ENCODE measurements at places on chromosomes 12 and 14.
A peak's percentile ranks its signal among the peaks of the same experiment; 100 is the strongest.

DNA sequence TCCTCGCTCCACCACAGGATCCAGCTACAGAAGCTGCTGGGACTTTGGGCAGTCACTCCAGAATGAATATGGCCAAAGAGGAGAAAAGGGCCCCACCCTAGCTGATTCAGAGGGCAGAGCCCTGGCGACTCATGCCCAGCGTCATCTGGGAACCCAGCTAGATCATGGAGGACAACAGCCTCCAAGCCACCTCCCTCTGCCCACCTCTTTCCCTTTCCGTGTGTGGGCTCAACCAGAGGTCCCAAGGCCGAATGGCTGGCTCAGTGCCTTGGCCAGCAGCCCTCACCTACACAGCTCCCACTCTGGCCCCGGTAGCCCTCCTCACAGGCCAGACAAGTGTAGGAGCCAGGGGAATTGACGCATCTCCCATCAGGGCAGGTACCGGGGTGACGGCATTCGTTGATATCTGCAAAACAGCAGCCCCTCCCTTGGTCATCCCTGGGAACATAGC, 17.4 kb downstream of the ISCA2 start:
- no peak overlapping the region for H3K27ac ChIP-seq
- H3K4me3 ChIP-seq: no peak overlapping the region
- peaks cover 18% of the 10 kb centered on the region for H3K27me3 ChIP-seq

- no peak overlapping the region for H3K27ac ChIP-seq
- no peak overlapping the region for H3K4me3 ChIP-seq
- no peak for DNase-seq
- H3K36me3 ChIP-seq: peaks cover 1% of the 10 kb centered on the region
Measured at GRCh38 chr12:120490325-120490724, 5.6 kb upstream of the DYNLL1 start.

- no peak overlapping the region for H3K4me3 ChIP-seq
- H3K36me3 ChIP-seq: no peaks in the 10 kb centered on the region
- H3K4me1 ChIP-seq: peaks cover 4% of the 10 kb centered on the region
- H3K27ac ChIP-seq: no peak overlapping the region
- peak; percentile 43 for DNase-seq
Measured at GRCh38 chr14:99628887-99629618, 15.9 kb upstream of the HHIPL1 start.

DNA sequence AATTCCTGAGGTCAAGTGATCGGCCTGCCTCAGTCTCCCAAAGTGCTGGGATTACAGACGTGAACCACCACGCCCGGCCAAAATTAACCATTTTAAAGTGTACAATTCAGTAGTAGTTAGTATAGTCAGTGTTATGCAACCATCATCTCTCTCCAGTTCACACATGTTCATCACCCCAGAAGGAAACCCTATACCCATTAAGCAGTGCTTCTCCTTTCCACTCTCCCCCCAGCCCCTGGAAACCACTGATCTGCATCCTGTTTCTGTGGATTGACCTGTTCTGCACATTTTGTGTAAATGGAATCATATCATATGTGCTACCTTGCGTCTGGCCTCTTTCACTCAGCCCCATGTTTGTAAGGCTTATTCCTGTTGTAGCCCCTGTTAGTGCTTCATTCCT, 52.2 kb downstream of the PHETA1 start:
- no peaks in the 10 kb centered on the region for H3K36me3 ChIP-seq
- peaks cover 7% of the 10 kb centered on the region for H3K4me1 ChIP-seq
- H3K27me3 ChIP-seq: peaks cover 4% of the 10 kb centered on the region
- DNase-seq: no peak
- no peak overlapping the region for H3K27ac ChIP-seq

GRCh38 chr12:32163596-32163995, 56.9 kb downstream of the BICD1 start:
- H3K27ac ChIP-seq: no peak overlapping the region
- H3K4me3 ChIP-seq: no peak overlapping the region
- H3K4me1 ChIP-seq: no peaks in the 10 kb centered on the region
- no peaks in the 10 kb centered on the region for H3K27me3 ChIP-seq
- no peaks in the 10 kb centered on the region for H3K36me3 ChIP-seq

- peak overlapping the region; percentile 83 for H3K4me3 ChIP-seq
- peaks cover 65% of the 10 kb centered on the region for H3K4me1 ChIP-seq
- H3K27ac ChIP-seq: peak overlapping the region; percentile 99
- H3K36me3 ChIP-seq: peaks cover 2% of the 10 kb centered on the region
- DNase-seq: no peak
Measured at GRCh38 chr14:49972131-49972671, 79.3 kb downstream of the ARF6 start.

DNA sequence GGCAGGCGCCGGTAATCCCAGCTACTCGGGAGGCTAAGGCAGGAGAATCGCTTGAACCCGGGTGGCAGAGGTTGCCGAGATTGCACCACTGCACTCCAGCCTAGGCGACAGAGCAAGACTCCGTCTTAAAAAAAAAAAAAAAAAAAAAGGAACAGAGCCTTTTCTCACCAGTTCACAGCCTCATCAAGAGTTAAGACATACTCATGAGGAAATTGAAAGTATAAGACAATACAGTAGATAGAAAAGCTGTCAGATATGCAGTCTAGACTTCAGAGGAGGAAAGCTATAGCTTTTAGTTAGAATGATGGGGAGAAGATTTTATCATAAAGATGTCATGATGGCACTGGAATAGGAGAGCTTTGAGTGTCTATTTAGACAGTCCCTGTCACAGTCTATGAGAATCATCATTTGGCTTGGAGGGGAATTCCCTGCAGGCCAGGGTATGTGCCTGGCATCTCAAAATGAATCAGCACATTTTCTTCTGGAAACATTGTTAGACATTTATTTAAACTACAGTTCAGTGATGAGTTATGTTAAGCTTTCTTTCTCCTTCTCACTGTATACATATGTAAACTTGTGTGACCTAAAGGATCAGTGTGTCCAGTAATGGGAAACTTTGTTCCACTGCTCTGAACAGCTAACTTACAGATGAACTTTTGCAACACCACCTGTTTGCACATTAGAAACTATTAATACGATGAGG, 2.9 kb upstream of the RAB35 start:
- peak overlapping the region; percentile 77 for H3K4me3 ChIP-seq
- peaks cover 31% of the 10 kb centered on the region for H3K36me3 ChIP-seq
- peak overlapping the region; percentile 94 for H3K27ac ChIP-seq
- H3K4me1 ChIP-seq: peaks cover 73% of the 10 kb centered on the region
- DNase-seq: peak; percentile 26

DNA sequence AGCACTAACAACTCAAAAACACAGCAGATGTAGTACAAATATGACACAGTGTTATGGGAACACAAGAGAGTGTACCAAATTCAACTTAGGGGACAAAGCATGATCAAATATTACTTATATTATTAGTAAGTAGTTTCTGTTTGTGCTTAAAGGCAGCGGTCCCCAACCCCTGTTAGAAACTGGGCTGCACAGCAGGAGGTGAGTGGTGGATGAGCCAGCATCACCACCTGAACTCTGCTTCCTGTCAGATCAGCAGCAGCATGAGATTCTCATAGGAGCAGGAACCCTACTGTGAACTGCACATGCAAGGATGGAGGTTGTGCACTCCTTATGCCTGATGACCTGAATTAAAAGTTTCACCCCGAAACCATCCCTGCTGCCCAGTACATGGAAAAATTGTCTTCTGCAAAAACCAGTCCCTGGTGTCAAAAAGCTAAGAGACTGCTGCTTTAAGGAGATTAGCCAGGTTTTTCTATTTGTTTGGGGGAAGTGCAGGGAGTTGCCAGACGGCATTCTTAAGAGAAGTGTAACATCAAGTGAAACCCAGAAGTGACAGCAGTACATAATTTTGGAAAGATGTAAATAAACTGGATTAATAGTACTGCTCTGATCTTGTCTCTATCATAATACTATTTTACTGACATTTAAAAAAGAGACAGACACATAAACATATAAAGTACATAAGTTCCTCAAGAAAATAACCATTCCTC, 26.7 kb downstream of the GTF2A1 start:
- no peaks in the 10 kb centered on the region for H3K27me3 ChIP-seq
- H3K36me3 ChIP-seq: peaks cover 44% of the 10 kb centered on the region
- peak; percentile 5 for DNase-seq
- H3K4me3 ChIP-seq: no peak overlapping the region

DNA sequence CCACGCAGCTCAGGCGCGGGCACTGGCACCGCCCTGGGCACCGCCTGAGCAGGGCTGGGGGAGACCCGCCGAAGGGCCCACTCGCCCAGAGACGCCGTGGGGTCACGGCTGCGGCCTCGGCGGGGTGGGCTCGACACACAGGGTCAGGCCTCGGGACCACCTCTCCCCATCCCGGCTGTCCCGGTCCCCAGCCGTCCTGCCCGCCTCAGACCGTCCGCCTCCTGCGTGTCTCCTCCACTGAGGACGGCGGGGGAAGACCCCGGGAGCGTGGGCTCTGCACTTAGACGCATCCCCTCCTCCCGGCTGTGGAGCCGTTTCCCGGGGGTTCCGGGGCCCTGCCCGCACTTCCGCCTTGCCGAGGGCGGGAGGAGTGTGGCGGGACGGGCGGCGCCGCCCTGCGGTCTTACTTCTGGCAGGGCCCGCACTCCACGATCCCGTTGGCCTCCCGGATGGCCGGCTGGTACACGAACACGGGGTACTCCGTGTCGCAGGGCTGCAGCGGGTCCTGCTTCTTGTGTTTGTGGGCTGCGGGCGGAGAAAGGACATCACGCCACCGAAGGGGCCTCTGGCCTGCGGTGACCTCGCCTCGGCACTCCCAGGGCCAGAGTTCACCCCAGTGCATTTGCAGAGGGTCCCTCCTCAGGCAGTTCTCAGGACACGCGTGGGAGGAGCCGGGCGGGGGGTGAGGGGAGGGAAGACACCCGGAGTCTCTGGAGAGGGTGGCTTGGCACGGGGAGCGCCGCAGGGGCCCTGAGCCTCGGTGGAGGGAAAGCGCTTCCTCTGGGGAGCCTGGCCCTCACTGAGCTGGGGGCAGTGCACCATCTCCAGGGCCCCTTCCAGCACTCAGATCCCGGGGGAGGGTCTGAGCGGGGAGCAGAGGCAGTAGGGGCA, 23.1 kb upstream of the LRTM2 start:
- H3K27me3 ChIP-seq: peaks cover 2% of the 10 kb centered on the region
- no peaks in the 10 kb centered on the region for H3K36me3 ChIP-seq
- H3K4me3 ChIP-seq: peak overlapping the region; percentile 80
- H3K4me1 ChIP-seq: peaks cover 6% of the 10 kb centered on the region

- H3K36me3 ChIP-seq: peaks cover 27% of the 10 kb centered on the region
- DNase-seq: no peak
- H3K27me3 ChIP-seq: no peaks in the 10 kb centered on the region
- peaks cover 60% of the 10 kb centered on the region for H3K4me1 ChIP-seq
- H3K27ac ChIP-seq: peak overlapping the region; percentile 70
- H3K4me3 ChIP-seq: peak overlapping the region; percentile 26
Measured at GRCh38 chr12:111411185-111411764, 5.6 kb downstream of the SH2B3 start.

DNA sequence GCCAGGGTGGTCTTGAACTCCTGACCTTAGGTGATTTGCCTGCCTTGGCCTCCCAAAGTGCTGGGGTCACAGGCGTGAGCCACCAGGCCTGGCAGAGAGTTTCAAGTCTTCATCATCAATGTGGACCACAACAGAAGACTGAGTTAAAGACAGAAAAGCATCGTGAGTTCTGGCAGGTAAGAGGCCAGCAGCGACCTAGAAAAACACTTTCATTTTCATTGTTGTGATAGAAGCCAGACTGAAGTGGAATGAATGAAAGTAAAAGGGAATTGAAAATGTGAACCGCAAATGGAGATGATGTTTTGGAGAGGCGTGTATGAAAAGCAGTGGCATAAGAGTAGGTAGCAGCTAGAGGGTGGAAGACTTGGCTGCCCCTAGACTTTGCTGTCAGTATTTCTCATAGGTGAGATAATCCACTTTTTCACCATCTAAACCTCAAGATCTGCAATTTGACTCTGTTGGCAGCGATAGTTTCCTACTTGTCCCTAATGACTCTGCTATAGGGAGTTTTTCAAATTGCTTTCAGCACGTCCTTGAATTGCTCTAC, 47.1 kb upstream of the PLEKHA5 start:
- no peaks in the 10 kb centered on the region for H3K27me3 ChIP-seq
- H3K27ac ChIP-seq: no peak overlapping the region
- DNase-seq: no peak

DNA sequence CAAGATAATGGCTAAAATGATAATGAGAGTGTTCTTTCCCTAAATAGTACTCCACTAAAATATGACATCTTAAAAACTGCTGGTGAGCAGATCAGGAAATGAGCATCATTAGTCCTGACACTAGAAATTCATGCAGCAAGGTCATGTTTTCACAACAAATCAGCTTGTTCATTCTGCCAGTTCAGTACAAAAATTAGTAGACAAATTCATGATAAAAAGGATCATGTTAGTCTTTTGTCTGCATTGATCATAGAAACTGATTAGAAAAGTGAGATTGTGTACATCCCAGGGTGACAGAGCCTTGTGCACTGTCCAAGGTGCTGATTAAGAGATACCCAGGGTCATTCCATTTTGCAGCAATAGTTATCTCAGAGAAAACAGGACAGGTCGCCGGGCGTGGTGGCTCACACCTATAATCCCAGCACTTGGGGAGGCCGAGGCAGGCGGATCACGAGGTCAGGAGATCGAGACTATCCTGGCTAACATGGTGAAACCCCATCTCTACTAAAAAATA, 163.6 kb downstream of the RIMBP2 start:
- no peaks in the 10 kb centered on the region for H3K27me3 ChIP-seq
- H3K27ac ChIP-seq: no peak overlapping the region
- DNase-seq: no peak

DNA sequence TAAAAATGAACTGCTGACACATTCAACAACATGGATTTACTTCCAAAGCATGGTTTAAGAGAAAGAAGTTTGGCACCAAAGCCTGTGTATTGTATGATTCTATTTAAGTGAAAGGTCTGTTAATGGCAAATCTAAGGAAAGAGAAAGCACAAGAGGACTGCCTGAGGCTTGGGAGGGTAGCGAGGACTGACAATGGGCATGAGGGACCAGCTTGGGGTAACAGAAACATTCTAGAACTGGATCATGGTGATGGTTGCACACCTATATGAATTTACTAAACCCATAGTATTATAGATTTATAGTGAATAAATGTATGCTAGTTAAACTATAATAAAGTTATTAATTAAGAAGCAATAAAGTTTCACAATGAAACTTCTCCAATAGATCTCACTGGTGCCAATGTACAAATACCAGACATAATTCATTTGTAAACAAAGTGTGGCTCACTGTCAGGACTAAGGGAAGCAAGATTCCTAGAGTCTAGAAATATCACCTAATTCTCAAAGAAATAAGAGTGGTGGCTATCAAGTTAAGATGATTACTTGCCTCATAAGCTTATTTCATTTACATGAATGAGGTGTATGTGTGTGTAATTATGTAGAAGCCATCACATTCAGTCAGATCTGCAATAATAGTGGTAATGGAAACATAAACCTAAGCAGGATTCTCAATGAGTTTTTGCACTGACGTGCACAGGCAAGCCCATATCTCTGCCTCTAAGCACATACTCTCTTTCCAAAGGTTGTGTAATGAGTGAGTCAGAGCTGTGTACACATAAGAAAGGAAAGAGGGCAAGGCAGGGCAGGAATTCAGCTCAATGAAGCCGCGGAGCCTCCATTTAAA, 353.4 kb downstream of the KCNH5 start:
- H3K4me3 ChIP-seq: no peak overlapping the region
- DNase-seq: no peak
- no peaks in the 10 kb centered on the region for H3K4me1 ChIP-seq

- no peaks in the 10 kb centered on the region for H3K4me1 ChIP-seq
- no peaks in the 10 kb centered on the region for H3K36me3 ChIP-seq
- peaks cover 18% of the 10 kb centered on the region for H3K27me3 ChIP-seq
- DNase-seq: no peak
Measured at GRCh38 chr14:22678221-22678620, 34.1 kb upstream of the OR6J1 start.

Data from activated T-helper 1 cell treated with anti-CD3 and anti-CD28 coated beads, Interleukin-12 subunit alpha, Interleukin-12 subunit beta, Interleukin-2, Interleukin-4 antibody, amounts not matched to agents 30 ng/mL and 10 ng/mL and 1 ng/mL, durations not matched to agents 14 hours and 24 hours and 36 hours (primary cell).